ENCODE measurements at places on chromosomes 3 and 15.

- no peak for DNase-seq
These were observed 60.0 kb downstream of the PIK3CB start for GRCh38 chr3:138774529-138775253.

DNA sequence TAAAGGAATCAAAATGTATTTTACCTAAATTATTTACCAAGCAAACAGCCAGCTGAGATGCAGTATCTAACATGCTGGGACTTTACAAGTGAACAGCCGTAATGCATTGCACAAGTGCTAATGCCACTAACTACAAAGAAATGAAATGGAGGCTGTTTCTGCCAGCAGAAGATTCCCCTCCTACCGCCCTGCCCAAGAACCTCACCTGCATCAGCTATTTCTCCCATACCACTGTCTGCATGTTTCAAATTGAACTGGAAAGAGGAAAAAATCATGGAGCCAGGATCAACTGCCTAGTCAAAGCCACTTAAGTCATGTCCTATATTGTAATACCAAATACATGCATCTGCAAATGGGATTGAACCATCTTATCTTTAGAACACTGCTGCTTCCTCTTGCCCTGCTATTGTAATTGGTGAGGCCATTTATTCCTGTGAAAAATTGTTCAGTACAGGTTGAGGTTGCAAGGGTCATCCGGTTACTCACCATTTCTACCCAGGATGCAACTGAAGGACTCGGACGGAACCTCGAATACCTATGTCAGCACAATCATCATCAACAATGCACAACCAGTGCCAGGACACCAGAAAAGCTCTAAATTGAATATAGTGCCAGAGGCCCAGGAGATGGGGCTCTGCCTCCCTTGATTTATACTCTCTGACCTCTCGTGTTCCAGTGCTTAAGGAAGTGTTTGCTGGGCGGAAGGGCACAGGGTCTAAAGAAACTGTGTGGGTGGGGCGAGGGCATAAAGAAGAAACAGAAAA is 27.5 kb downstream of the ANXA2 start:
- no peak for DNase-seq

DNA sequence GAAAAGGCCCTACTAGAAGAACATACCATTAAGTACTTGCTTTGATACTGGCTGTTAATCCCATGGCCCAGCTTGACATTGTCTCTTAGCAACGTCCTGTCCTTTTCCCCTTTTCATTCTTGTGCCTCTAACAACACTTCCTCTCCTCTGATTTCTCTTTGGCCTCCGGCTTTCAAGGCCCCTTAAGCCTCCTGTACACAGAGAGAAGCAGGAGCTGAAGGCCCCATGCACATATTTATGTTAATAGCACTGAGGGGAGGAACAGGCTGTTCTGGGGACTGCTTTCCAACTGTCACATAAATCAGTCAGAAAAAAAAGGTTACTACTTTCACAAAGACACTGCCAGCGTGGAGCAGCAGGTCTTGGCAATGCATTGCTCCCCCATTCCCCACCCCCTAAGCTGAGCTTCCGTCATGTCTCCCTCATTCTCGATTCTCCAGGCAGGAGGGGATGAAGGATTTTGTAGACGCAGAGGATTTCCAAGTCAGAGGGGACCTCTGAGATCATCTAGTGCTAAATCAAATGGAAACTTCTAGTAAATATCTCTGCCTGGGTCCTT is 257.4 kb upstream of the ADAMTS9 start:
- DNase-seq: no peak

- no peak for DNase-seq
These were observed 33.0 kb downstream of the KBTBD8 start for GRCh38 chr3:67030785-67031740.

DNA sequence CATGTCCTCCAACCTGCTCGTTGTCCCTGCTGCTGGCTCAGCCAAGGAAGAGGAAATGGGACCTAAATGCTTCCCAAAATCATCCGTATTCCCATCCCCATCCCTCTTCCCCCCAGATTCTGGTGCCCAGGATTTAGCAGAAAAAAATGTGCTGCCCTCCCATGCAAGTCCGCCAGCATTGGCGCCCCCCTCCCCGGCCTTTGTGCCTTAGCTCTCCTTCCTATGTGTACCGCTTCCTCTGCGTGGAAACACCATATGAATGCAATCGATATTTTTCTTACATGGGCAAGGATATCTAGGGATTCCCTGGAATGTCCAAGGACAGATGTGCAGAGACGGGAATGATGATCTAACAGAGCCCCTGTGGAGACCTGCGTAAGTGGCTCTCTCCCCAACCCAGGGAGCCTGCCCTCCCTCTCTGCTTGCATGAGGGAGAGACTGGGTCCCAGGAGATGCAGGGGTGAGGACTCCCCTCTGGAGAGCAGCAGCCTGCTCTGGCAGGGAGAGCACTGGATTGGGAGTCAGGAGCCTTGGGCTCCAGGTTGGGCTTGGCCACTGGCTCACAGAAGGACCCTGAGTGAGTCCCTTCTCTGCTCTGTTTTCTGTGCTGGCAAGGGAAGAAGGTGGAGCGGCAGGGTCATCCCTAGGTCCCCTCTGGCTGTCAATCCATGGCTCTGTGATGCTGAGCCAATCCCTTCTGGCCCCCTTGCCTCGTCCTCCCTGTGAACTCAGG is 227.2 kb downstream of the XXYLT1 start:
- no peak for DNase-seq

DNA sequence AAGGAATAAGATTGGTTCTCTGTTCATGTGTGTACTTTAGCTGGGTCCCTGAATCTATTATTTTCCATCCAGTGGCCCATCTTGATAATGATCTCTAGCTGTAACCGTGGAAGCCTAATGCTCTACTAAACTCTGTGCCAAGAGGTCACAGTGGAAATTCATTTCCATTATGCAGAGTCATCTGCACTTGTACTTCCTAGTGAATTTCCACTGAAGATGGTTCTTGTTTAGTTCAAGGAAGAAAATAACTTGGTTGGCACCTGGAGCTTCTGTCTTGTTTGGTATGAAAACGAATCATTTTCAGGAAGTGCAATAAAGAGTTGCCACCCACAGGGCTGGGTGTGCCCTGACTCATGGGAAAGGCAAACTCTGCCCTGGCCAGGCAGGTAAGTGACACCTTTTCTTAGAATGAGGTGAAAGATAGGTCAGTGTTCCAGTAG is 10.3 kb downstream of the LPP start:
- DNase-seq: no peak

DNA sequence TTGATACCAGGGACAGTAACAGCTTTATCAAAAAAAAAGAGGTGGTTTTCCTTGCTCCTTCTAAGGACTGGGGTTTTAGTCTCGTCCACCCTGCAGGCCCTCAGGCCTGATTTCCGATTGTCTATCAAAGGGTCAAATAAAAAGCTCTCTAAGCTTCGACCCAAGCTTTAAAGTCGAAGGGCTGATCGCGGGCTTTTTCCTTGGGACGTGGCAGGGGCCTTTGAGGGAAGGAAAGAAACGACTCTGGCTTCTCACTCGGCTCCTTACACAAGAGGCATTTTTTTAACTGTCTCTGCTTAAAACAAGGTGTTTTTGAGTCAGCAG is 354 bp upstream of the KLHL24 start:
- no peak for DNase-seq

- DNase-seq: no peak
These were observed 69.5 kb downstream of the KLF15 start for GRCh38 chr3:126287536-126288241.

DNA sequence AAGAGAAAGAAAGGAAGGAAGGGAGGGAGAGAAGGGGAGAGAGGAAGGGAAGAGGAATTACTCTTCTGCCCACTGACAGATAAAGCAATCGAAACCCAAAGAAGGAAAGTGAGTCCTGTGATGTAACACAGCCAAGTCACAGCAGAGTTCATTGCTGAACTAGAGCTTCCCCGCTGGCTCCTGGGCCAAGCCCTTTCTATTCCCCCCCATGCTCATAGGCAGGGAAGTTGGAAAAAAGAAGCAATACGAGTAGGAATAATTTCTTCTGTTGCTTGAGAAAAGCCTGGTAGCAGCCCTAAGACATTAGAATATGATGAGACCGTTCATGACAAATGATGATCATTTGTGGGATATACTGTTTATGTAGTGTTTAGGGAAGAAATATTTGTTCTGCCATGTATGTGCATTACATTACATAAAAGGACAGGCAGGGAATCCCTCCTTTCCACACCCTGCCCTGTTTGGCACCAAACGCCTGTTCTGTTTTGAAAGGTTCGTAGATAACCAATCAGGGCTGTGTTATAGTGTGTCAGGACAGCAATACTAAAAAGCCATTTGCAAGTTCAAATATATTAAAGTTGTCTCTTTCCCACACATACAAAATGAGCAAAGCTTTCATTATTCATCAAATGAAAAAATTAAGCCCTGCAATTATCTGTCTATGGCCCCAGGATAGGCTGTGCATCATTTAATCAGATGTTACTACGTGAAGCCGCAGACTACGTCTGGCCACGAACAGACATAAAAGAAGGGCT is 111.0 kb upstream of the TRPM1 start:
- DNase-seq: no peak

- DNase-seq: no peak
These were observed 17.9 kb upstream of the UACA start for GRCh38 chr15:70781236-70781635.
